ENCODE measurements at places on chromosomes 3 and 15.

DNA sequence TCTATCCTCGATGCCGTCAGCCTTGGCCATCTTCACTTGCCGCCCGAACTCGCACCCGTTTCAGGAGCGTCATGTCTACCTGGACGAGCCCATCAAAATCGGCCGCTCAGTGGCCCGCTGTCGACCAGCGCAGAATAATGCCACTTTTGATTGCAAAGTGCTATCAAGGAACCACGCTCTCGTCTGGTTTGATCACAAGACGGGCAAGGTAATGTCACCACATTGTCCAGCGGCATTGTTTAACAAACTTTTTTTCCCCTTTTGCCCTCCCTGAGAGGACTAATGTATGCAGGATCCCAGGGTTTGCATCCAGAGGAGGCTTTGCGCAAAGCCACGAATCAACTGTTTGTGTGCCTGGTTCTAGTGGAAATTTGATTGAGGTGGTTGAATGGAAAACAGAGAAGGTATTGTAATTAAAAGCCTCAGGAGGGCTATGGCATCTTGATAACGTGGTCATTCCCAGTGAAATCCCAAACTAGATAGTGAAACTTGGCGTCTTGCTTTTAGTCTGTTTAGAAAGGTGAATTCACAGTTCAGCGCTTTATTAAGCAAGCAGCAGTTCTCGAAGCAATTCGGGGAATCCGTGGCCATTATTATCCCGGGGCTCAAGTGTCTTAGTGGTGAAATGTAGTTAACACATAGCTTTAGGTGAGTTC is 1.7 kb downstream of the SLMAP start:
- DNase-seq = no peak

GRCh38 chr3:69085833-69086722 is 1.3 kb downstream of the ARL6IP5 start:
- DNase-seq = peak; percentile 96

DNA sequence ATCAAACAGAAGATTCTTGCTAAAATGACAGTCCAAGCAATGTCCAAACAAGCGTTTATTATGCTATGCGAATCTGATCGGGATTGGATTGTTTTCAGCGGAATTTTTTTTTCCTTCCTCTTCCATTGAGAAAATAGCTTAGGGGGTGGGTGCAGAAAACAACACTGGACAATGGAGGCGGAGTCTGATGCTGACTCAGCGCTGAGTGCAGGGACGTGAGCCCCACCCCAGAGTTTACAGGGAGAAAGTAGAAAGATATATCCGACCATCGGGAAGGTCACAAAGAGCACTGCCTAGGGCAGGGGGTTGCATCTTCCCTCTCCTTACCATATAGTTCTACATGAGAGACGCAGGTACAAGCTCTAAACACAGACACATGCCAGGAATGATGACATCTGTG is 117.0 kb downstream of the FOXP1 start:
- no peak for DNase-seq

GRCh38 chr15:101162701-101163483 is 89.0 kb downstream of the CHSY1 start:
- no peak for DNase-seq

- no peak for DNase-seq
Measured at GRCh38 chr3:103968751-103969150, 1398.0 kb upstream of the ALCAM start.

GRCh38 chr3:134615743-134616142 is 35.1 kb downstream of the KY start:
- no peak for DNase-seq

Measured in omental fat pad (tissue), 4 donors.